ENCODE measurements at places on chromosomes 6 and 20.

GRCh38 chr20:41135187-41135887 is 2.0 kb upstream of the PLCG1 start:
- DNase-seq, result peak; percentile 19

DNA sequence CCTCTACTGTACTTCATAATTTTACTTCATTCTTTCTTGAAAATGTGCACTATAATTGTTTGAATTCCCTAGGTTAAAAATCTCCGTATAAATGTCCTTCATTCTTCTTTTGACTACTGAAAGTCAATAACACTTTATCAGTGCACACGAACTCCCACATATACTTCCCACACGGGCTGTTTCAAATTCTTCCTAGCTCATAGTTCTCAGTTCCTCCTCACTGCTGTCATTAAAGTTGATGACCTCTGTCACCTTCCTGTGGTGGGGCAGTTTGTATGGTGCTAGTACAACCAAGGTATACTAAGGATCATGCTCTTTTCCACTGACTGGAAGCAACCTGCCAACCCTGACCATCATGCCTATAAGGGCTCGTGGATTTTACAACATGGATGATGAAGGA is 40.0 kb upstream of the CD2AP start:
- no peak for DNase-seq

GRCh38 chr6:13251242-13251641 is 77.1 kb downstream of the TBC1D7 start:
- DNase-seq, result no peak

GRCh38 chr6:108117427-108118358 is 43.2 kb upstream of the OSTM1 start:
- DNase-seq, result no peak

GRCh38 chr20:31572701-31573554 is 32.2 kb upstream of the ID1 start:
- peak; percentile 99 for DNase-seq

DNA sequence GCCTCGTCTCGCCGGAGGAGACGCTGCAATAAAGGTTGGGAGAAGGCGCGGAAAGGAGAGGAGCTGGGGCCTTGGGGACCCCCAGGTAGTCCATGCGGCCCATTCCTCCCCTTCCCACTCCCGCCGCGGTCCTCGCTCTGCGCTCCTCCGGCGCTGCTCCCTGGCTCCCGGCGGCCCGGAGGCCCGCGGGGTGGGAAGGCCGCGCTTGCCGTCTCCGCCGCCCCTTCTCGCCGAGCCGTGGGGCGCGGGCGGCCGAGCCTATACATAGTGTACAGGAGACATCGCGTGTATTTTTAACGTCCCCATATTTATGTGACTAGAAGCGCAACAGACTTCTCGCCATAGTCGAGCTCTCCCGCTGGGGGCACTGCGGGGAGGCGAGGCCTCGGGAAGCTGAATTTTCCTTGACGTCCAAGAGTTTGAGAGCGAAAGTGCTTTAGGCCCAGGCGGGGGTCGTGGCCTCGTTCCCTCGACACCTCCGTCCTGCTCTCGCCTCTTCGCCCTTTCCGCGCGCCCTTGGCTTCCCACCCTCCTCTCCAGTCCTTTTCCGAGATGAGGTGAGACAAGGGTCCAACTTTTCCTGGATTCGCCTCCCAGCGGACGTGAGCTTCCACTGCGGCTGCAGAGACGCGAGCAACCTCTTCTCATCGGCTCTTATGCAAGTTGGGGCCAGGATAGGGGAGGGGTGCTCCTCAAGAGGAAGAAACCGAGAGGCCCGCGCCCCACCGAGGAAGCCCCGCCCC is 29.0 kb downstream of the SLC12A5 start:
- peak; percentile 46 for DNase-seq

DNA sequence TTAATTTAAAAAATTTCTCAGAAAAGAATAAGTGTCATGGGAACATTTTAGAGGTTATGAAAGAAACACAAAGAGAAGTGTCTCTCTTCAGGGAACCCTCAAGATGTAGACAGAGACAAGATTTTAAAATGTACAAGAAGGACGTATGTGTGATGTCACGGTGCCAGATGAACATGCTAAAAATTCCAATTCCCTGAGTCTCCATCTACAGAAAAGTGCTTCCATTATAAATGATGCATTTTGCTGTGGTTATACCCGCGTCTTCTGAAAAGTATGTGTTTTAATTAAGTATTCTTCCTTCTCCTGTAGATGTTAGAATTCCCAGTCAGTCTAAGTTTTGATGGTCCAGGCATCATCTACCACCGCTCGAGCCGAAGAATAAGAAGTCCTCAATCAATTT is 489.1 kb downstream of the PREX1 start:
- DNase-seq, result peak; percentile 95

GRCh38 chr20:59190466-59190865 is 26.8 kb downstream of the ZNF831 start:
- no peak for DNase-seq

DNA sequence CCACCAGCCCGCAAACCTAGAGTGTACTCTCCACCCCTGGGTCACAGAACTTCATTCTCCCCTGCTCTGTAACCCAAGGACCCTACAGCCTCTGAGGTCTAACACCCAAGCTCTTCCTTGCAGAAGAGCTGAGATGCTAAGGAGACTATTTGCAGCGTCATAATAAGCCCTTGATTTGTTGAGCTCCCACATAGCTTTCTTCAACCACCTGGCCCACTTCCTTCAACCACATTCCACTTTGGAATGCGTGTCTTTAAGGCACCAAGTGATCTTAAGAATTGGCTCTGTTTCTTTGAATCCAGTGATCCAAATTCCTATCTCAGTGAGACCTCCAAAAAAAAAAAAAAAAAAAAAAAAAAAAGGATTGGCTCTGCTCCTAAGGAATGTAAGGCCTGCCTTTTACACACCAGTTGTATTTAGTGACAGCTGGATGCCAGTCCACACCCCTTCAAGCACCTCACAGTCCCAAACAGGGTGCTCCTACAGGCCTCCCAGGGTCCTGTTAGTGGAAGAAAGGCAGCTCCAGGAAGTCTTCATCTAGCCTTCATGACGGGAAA is 106.2 kb downstream of the UBE3D start:
- DNase-seq, result peak; percentile 88

DNA sequence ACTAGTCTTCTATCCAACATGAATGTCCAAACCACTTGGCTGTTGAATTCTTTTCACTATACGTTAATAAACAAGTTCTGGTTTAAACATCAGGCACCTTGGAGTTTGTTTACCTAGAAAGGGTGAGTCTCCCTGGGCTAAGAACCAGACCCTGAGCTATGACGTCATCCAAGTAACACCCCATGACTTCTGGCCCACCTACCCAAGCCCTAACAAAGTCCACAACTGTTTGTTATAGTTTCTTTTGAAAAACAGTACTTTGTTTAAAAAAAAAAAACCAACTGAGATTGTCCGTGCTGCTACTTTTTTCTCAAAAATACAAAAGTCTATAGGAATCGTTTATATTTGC is 146.9 kb upstream of the BEND6 start:
- DNase-seq, result peak; percentile 9

DNA sequence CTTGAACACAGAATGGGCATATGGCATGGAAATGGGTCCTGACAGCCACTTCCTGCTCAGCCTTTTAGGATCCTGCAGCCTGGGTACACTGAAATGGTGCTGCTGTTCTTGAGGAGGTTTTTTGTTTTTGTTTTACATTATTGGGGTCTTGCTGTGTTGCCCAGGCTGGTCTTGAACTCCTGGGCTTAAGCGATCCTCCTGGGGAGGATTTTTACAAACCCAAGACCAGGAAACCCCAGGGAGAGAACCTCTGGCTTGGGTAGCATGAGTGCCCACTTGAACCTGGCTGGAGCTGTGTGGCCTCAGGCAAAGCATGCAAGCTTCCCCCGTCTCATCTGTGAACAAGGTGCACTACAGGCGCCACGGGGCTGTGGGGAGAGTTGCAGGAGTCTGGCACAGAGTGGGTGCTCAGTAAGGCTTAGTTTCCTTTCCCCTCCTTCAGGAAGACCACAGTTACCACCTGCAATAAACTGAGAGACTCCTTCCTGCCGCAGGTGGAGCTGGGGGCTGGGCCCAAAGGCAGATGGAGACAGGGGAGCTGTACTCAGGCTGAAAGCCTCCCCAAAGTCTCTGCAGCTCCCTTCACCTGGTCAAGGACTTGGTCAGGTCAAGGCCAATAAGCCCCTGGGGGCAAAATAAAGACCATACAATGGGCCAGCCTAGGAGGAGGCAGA is 1.8 kb downstream of the SLA2 start:
- DNase-seq, result no peak

GRCh38 chr6:133447924-133448323 is 206.8 kb downstream of the EYA4 start:
- DNase-seq, result peak; percentile 7

DNA sequence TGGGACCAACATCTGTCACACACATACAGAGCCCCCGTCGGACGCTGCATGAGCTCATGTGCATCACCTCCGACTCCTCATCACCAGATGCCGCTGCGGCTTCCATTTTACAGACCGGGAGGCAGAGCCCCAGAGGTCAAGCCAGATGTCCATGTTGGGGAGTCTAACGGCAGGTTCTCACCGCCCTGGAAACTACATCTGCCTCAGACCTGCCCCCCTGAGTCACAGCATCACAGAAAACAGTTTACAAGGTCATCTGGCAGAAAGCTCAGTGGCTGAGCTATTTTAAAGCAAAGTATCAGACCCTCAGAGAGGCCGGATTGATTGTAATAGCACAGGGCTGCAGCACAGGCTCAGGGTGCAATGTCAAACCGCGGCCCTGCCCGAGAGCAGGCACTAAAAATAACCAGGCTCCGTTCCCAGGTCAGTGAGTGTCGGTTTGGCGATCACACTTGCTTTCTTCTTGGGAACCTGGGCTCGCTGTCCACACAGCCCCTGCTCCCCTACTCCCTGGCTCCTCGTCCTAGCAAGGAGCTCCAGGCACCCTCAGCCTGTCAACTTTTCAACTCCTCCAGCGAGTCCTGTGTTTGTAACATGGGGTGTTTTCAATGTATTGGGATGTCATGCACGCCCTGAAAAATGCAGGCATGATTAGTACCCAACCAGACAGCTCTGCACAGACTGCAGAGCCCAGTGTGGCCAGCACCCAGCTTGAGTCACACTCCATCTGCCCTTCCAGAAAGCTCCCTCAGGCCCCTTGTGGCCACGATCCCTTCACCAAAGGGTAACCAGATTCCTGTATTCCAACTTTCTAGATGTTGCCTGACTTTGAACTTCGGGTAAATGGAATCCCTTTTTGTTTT is 264.5 kb downstream of the CDH4 start:
- no peak for DNase-seq

GRCh38 chr6:33156561-33156960 is 35.7 kb downstream of the COL11A2 start:
- no peak for DNase-seq

- no peak for DNase-seq
Measured at GRCh38 chr6:154542747-154543146, 32.3 kb upstream of the CNKSR3 start.

- no peak for DNase-seq
Measured at GRCh38 chr6:135577059-135577538, 79.6 kb upstream of the AHI1 start.

GRCh38 chr6:37323580-37323979 is 30.2 kb upstream of the RNF8 start:
- DNase-seq, result no peak

- no peak for DNase-seq
Measured at GRCh38 chr20:44656448-44656847, 4.9 kb upstream of the ADA start.

GRCh38 chr6:115817161-115817560 is 243.5 kb downstream of the FRK start:
- no peak for DNase-seq

- DNase-seq, result no peak
Measured at GRCh38 chr6:43719511-43719910, 31.9 kb upstream of the MRPS18A start.

DNA sequence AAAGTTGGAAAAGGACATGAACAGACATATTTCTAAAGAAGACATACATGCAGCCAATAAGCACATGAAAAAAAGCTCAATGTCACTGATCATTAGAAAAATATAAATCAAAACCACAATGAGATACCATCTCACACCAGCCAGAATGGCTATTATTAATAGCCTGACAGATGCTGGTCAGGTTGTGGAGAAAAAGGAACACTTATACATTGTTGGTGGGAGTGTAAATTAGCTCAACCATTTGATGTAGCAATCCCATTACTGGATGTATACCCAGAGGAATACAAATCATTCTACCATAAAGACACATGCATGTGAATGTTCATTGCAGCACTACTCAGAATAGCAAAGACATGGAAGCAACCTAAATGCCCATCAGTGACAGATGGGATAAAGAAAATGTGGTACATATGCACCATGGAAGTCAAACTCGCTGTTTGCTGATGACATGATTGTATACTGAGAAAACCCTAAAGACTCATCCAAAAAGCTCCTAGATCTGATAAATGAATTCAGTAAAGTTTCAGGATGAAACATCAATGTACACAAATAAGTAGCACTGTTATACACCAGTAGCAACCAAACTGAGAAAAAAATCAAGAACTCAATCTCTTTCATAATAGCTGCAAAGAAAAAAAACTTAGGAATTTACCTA is 196.8 kb downstream of the ADGB start:
- no peak for DNase-seq

- DNase-seq, result no peak
Measured at GRCh38 chr20:376750-377149, 3.8 kb upstream of the TRIB3 start.

GRCh38 chr6:7152462-7152861 is 44.7 kb downstream of the RREB1 start:
- DNase-seq, result no peak

GRCh38 chr6:2355150-2355549 is 109.7 kb upstream of the GMDS start:
- DNase-seq, result no peak

DNA sequence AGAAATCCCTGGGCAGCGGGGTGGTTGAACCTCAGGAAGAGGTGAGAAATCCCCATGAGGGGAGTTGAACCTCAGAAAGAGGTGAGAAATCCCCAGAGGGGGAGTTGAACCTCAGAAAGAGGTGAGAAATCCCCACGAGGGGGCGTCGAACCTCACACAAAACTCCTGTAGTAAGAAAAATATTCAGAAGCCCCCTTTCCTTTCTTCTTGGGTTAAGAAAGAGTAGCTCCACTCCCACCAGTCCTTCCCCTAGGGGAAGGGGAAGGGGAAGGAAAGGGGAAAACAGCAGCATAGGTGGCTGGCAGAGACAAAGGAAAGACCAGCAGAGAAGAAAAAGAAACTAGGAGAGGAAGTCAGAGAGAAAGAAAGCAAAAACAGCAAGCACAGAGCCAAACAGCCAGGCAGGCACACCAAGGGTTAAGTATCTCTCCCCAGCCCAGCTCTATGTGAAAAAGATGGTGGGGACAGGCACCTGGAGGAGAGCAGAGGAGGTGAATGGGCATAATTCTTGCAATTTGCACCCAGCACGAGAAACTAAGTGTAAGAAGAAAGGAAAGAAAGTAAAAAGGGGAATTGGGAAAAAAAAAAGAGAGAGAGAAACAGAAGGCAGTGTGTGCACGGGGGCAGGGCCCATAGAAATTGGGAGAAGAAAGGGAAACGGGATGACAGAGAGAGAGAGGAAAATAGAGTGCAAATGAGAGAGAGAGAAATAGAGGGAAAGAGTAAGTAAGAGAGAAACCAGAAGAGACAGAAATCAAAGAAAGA is 88.2 kb downstream of the PLG start:
- no peak for DNase-seq

GRCh38 chr6:5205877-5206850 is 54.6 kb downstream of the LYRM4 start:
- DNase-seq, result peak; percentile 69

GRCh38 chr20:38201356-38201755 is 36.3 kb upstream of the TGM2 start:
- DNase-seq, result peak; percentile 79

- DNase-seq, result no peak
Measured at GRCh38 chr6:167975458-167975857, 22.0 kb upstream of the KIF25 start.
